ENCODE measurements at places on chromosomes 16 and 17.

DNA sequence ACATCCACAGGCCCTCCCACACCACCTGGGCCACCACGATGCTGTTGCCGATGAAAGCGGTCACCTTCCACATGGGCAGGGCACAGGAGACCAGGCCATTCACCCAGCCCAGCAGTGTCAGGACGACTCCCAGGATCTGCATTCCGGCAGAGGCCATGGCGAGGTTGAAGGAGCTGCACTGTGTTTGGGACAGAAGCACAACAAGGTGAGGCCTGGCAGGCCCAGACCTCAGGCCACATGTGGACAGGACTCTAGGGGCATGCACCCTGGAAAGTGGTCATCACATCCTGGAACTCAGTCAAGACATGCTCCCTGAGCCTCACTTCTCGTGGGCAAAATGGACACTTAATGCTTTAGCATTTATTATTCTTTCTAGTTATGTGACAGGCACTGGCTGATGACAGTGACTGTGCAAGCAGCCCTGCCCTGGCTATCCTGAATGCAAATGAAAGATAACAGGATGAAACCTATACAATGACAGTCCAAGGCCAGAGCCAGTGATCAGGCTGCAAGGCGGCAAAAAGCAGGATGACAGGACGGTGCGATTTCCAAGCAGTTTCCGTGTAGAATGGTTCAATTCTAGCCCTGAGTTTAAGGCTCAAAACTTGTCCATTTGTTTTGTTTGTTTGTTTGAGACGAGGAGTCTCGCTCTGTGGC lies 2.0 kb downstream of the CLDN6 start:
- peaks cover 47% of the 10 kb centered on the region for H3K27me3 ChIP-seq
- H3K4me3 ChIP-seq = no peak overlapping the region
- no peak for DNase-seq
- peaks cover 10% of the 10 kb centered on the region for H3K4me1 ChIP-seq
- no peak overlapping the region for H3K27ac ChIP-seq
- H3K36me3 ChIP-seq = no peaks in the 10 kb centered on the region

- DNase-seq = peak; percentile 51
- peaks cover 36% of the 10 kb centered on the region for H3K4me1 ChIP-seq
- H3K4me3 ChIP-seq = peak overlapping the region; percentile 97
- peak overlapping the region; percentile 99 for H3K27ac ChIP-seq
- no peaks in the 10 kb centered on the region for H3K36me3 ChIP-seq
Measured at GRCh38 chr17:21285164-21286065, 904 bp downstream of the MAP2K3 start.

- H3K36me3 ChIP-seq = no peaks in the 10 kb centered on the region
- H3K27me3 ChIP-seq = no peaks in the 10 kb centered on the region
- no peak for DNase-seq
- H3K4me3 ChIP-seq = no peak overlapping the region
- no peak overlapping the region for H3K27ac ChIP-seq
- H3K4me1 ChIP-seq = no peaks in the 10 kb centered on the region
Measured at GRCh38 chr17:69874175-69874670, 200.8 kb upstream of the KCNJ16 start.

GRCh38 chr16:1525871-1526607 lies 7.4 kb upstream of the TMEM204 start:
- no peaks in the 10 kb centered on the region for H3K4me1 ChIP-seq
- H3K27me3 ChIP-seq = no peaks in the 10 kb centered on the region
- H3K36me3 ChIP-seq = no peaks in the 10 kb centered on the region
- no peak overlapping the region for H3K4me3 ChIP-seq

GRCh38 chr16:54200161-54200534 lies 86.4 kb downstream of the IRX3 start:
- H3K4me3 ChIP-seq = no peak overlapping the region
- H3K27ac ChIP-seq = no peak overlapping the region
- DNase-seq = no peak
- H3K4me1 ChIP-seq = no peaks in the 10 kb centered on the region

GRCh38 chr16:81487301-81487720 lies 42.7 kb downstream of the CMIP start:
- no peaks in the 10 kb centered on the region for H3K27me3 ChIP-seq
- H3K27ac ChIP-seq = no peak overlapping the region
- no peak overlapping the region for H3K4me3 ChIP-seq
- DNase-seq = no peak
- peaks cover 10% of the 10 kb centered on the region for H3K4me1 ChIP-seq
- H3K36me3 ChIP-seq = no peaks in the 10 kb centered on the region

GRCh38 chr17:39131616-39132015 lies 19.8 kb downstream of the PLXDC1 start:
- H3K27me3 ChIP-seq = no peaks in the 10 kb centered on the region
- H3K36me3 ChIP-seq = no peaks in the 10 kb centered on the region
- H3K4me1 ChIP-seq = no peaks in the 10 kb centered on the region
- H3K27ac ChIP-seq = no peak overlapping the region
- DNase-seq = no peak
- no peak overlapping the region for H3K4me3 ChIP-seq

DNA sequence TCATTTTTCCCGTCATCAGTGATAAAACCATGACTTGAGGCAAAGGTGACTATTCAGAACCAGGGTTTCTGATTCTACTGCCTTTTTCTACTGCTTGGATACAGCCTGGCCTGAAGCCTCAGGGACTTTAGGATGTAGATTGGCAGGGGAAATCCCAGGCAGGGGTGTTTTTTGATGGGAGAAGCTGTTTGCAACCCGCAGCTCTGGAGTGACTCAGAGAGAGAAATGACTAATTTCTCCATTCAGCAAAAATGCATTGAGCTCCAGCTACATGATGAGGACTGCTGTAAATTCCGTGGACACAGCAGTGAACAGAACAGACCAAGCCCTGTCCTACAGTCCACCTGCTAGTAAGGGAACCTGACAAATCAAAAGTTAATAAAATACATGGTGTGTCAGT lies 560.6 kb downstream of the CDH13 start:
- no peaks in the 10 kb centered on the region for H3K36me3 ChIP-seq
- no peaks in the 10 kb centered on the region for H3K27me3 ChIP-seq
- no peak overlapping the region for H3K4me3 ChIP-seq
- H3K27ac ChIP-seq = no peak overlapping the region
- DNase-seq = no peak

DNA sequence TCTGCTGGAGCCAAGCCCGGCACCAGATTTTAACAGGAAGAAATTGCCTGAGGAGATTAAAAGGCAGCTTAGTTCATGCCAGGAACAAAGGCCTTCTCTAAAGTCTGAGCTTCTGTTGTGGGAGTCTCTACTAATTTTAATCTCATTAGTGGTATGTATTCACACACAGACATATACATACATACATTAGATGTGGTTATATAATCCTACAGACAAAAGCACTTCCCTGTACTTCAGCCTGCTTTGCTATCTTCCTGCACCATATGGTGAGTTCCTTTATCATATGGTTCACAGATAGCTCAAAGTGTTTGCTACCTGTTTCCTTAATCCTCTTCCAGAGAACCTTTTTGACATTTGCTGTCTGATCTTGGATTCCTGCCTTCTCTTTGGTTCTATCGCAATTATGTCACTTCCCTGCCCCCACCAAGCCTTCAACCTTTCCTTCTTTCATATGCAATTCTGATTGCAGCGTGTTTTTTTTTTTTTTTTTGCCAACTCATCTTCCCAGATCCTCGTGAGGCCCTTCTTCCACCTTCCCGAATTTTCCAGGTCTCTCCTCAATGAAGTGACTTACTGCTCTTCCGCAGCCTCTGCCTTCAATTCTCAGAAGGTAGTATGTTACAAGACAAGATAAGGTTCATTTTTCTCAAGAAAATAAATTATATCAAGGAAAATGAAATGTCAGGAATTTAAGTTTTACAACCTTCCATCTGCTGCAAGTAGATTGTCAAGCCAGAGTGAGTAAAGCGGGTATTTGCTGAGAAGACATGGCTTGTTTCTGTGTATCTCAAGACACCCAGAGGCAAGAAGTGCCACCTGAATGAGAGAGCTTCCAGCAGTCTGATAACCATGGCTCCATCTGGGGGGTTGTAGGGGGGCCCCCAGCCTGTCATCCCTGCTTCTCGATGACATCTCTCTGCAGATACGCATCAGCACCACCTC lies 120.2 kb upstream of the CACNG3 start:
- H3K27ac ChIP-seq = no peak overlapping the region
- H3K4me3 ChIP-seq = no peak overlapping the region
- H3K36me3 ChIP-seq = no peaks in the 10 kb centered on the region
- DNase-seq = no peak
- no peaks in the 10 kb centered on the region for H3K4me1 ChIP-seq

DNA sequence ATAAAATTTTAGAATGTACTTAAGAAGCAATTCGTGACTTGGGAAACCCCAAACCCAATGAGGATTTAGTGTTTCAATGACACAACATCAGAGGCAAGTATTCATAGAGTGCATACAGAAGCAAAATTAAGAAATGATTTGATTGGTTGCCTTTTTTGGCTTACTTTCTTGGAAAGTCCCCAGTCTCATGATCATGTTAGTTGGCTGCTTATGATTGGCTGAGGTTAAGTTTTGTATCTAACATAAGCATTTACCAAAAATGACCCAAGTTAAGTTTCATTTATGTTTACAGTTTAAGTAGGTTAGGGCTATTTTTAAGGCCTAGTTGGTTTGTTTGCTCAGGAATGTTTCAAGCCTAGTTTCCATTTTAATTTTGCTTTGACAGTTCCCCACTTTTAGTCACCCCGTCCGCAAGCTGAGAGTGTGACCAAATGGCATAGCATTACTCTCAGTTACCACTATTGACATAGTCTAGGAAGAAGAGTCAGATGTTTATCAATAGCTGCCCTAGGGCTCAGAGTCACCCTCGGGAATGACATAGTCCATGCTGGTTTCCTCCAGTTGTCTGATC lies 36.2 kb downstream of the DGKE start:
- peaks cover 10% of the 10 kb centered on the region for H3K4me1 ChIP-seq
- no peaks in the 10 kb centered on the region for H3K27me3 ChIP-seq
- no peaks in the 10 kb centered on the region for H3K36me3 ChIP-seq
- no peak overlapping the region for H3K4me3 ChIP-seq

GRCh38 chr16:75580-76501 lies 2.2 kb upstream of the MPG start:
- H3K4me1 ChIP-seq = peaks cover 55% of the 10 kb centered on the region
- H3K4me3 ChIP-seq = no peak overlapping the region
- DNase-seq = peak; percentile 71
- peak overlapping the region; percentile 88 for H3K27ac ChIP-seq

DNA sequence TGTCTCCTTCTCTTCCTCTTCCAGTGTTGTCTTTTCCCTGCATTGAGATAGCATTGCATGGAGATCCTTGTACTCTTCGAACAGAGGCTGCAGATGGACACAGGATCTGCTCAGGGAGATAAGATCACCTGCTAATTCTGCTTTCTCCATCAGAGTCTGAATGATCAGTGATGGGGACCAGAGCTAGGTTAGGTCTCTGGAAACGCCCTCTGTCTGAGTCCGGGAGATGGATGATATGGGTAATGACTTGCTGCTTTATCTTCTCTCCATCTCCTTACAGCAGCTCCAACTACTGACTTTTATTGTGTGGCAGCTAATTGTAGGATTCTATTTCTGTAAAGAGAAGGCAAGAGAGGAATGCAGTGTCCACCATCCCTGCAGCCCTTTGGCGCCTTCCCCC lies 435.6 kb downstream of the WWOX start:
- no peak for DNase-seq
- H3K27ac ChIP-seq = no peak overlapping the region
- H3K4me1 ChIP-seq = no peaks in the 10 kb centered on the region

- peak; percentile 86 for DNase-seq
- H3K27me3 ChIP-seq = no peaks in the 10 kb centered on the region
Measured at GRCh38 chr16:82229800-82230619, 60.0 kb upstream of the MPHOSPH6 start.

DNA sequence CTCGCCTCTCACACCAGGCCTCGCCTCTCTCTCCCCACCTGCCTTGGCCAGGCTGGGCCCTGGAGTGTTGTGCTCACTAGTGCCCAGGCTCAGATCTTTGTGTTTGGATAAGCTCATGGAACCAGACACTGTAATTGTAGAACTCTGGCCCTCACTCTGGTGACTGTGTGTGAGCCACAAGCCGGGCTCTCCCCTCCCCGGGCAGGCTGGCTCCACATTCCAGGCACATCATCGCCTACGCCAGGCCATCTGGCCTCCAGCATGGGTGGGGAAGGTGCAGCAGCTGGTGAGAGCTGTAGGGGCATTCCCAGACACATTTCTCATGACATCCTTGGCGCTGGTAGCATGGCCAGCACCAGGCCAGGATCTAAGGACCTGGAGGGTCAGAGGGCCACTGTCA lies 202.3 kb downstream of the RAB11FIP4 start:
- DNase-seq = no peak
- no peaks in the 10 kb centered on the region for H3K27me3 ChIP-seq
- no peak overlapping the region for H3K27ac ChIP-seq
- H3K4me3 ChIP-seq = no peak overlapping the region
- H3K4me1 ChIP-seq = peaks cover 9% of the 10 kb centered on the region
- no peaks in the 10 kb centered on the region for H3K36me3 ChIP-seq

DNA sequence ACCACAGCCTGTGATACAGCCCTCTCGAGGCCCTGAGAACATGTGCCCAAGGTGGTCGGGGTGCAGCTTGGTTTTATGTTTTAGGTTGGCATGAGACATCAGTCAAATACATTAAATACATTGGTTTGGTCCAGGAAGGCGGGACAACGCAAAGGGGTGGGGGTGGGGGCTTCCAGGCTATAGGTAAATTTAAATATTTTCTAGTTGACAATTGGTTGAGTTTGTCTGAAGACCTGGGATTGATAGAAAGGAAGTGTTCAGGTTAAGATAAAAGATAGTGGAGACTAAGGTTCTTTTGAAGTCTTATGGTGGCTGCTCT lies 1.2 kb upstream of the ZKSCAN2 start:
- peaks cover 9% of the 10 kb centered on the region for H3K36me3 ChIP-seq
- H3K27me3 ChIP-seq = no peaks in the 10 kb centered on the region
- H3K27ac ChIP-seq = peak overlapping the region; percentile 97
- peaks cover 33% of the 10 kb centered on the region for H3K4me1 ChIP-seq

DNA sequence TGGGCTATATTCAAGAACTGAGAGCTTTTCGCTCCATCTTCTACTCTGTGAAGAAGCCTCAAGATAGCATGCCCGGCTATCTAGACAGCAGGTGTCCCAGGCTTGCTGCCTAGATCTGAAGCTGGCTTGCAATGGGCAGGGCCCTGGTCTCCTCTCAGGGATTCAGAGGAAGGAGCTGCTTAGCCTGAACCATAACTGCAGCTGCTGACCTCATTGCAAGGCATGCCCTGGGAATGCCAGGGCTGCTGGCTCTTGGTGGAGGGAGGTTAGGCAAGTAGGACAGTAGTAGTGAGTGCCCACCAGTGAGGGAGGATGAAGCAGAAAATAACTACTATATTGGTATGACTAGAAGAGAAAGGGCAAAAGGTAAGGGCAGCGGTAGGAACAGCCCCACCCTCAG lies 21.3 kb upstream of the SLC35B1 start:
- peaks cover 7% of the 10 kb centered on the region for H3K4me1 ChIP-seq
- H3K36me3 ChIP-seq = no peaks in the 10 kb centered on the region
- H3K4me3 ChIP-seq = no peak overlapping the region
- peak overlapping the region; percentile 65 for H3K27ac ChIP-seq
- no peak for DNase-seq

DNA sequence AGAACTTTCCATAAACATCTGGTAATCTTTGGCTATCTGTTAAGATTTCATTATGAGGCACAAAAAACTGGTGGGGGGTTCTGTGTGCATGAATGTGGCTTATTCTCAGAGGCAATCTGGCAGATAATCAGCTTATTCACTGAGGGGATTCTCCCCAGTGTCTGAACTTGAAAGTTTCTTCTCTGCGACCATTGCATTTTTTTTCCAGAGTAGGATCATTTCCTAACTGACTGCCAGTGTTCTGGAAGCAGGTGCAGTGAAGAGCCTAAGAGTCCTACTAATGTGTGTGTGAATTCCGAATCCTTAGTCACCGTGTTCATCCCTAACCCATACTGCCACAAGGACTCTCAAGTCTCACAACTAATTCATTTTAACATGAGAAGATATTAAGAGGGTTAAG lies 64.9 kb upstream of the LRRC37A3 start:
- H3K36me3 ChIP-seq = no peaks in the 10 kb centered on the region
- H3K27ac ChIP-seq = peak overlapping the region; percentile 86
- H3K27me3 ChIP-seq = no peaks in the 10 kb centered on the region
- H3K4me3 ChIP-seq = no peak overlapping the region
- DNase-seq = no peak
